ENCODE measurements at places on chromosomes 12 and 14.

DNA sequence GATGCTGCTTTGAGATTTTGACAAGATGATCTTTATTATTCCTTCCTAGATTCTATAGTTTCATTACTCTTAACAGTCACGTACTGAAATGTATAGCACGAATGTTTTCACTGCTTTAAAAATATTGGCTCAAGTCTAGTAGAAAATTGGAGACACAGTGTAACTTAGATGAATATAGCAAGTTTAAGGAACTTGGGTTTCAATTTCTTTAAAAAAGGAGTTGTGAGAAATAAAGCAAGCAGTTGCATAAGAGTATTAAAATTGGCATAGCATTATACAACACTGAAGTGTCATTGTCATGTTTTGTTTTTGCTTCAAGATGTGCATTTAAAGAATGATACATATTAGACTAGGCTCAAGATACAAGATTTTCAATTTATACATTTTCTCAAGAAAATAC is 624.8 kb upstream of the NOVA1 start:
- no peak for DNase-seq

DNA sequence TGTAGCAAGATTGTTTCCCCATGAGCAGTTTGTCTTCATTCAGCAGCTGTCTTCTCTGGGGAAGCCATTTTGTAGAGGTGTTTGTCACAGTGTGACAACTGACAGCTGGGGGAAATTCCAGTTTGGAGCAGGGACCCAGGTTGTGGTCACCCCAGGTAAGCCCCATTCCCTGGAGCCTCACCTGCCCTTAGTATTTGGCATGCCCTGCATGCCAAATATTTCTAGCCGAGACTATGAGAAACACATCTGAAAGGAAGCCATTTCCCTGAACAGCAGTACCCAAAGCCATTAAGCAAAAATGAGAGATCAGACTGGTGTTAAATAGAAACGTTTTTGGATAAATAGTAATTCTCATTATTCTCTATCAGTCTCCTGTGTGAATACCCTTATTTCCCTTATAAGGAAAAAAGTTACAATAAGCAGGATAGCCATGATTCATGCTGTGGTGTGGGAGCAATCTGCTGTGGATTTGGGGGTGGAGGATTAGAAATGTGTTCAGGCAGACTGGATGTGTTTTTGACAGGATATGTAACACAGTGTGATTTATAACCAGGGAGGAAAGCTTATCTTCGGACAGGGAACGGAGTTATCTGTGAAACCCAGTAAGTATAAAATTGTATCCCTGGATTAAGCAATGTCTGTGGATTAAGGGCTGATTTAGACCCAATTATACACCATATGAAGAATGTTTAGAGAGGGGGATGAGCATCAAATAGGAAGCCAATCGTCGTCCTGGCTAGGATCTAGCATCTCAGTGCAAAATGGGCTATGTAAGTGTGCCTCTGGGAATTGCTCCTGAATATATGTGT is 68.9 kb downstream of the DAD1 start:
- no peak for DNase-seq

GRCh38 chr14:73741386-73741875 is 27.2 kb upstream of the PNMA1 start:
- DNase-seq, result peak; percentile 66

DNA sequence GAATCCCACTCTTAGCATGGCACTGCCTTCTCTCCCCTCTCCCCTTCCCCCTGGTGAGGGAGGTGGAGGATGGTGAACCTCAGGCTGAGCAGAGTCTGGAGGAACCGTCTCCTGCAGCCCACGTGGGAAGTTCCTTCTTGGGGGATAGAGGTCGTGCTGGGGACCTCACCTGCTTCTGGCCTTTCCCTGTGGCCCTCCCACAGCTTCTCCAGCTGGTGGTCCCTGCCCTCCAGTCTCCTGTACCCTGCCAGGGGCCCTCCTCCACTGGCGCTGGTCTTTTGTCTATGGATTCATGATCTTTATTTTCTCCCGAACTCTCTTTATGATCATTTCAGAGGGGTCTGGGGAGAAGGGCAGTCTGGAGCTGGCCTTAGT is 9.0 kb upstream of the MTA1 start:
- no peak for DNase-seq

DNA sequence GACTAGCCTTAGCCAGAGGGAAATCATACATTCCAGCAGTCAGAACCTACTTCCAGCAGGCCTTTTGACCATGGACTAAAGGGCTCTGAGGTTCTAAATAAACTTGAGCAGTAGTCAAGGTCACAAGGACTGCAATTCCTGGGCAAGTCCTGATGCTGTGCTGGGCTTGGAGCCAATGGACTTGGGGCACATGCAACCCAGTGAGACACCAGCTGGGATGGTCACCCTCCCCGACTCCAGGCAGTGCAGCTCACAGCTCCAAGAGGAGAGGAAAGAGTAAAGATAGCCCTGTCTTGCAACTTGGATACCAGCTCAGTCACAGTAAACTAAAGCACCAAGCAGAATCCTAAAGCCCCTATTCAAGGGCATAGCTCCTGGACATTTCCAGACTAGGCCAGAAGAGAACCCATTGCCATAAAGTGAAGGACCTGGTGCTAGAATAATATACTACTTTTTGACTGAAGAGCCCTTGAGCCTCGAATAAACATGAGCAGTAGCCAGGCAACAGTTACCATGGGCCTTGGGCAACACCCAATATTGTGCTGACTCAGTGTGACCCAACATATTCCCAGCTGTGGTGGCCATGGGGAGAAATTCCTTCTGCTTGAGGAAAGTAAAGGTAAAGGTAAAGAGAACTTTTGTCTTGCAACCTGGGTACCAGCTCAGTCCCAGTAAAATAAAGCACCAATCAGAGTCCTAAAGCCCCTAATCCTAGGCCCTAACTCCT is 226.2 kb upstream of the CLEC14A start:
- no peak for DNase-seq

GRCh38 chr14:44712024-44712815 is 205.1 kb upstream of the FSCB start:
- DNase-seq, result no peak

DNA sequence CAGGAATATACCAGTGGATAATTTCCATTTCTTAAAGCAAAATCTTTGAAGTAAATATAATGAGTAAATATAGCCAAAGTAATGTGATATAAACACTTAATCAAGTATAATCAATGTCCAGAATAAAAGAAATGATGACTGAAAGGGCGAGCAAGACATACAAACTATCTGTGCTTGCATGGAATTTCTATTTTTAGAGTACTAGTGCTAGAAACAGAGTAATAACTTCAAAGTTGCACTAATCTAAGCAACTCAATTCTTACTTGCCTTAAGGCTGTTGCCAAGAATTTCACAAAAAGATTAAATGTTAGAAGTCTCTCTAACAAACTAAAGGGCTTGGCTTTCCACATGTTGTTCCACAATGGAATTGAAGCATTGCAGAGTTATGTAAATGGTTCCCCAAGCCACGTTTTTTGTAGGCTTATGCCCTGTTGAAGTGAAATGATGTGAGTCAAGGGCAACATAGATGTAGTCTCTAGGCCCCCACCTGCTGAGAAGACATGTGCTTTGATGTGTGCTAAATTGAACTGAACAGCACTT is 175.0 kb upstream of the LMNTD1 start:
- no peak for DNase-seq

DNA sequence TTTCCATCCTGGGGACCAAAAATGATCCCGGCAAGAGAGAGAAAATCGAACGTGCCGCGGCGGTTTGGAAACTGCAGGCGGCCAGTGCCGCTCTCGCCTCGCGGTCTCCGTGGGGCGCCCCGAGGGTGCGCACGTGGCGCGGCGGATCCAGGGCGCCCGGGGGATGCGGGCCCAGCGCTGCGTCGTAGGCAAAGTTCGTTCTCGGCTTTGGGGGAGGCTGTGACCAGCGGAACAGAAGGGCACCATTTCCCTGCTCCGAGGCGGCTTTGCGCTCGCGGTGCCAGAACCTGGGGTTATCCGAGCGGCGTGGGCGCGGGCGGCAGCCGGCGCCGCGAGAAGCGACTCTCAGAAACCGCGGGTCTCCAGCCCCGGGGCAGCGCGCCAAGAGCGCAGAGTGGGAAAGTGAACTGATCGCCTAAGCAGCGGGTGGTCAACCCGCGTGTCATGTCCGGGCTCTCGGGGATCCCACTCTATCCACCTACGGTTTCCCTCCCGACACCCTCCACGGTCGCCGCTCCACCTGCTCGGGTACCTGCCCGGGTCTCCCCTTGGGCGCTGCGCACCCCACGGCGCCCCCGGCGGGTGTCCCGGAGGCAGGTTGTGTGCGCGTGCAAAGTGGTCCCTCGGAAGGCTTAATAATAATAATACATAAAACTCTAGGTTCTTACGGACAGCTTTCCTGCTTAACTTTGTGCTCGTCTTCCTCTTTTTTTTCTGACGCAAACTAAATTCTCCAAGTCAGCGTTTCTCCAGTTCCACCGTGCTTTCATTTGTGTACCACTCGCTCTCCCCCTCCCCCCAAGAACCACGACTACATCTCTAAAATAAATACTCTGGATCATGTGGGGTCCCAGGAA is 1.2 kb downstream of the ESRRB start:
- DNase-seq, result no peak

GRCh38 chr12:54420766-54421144 is 1.7 kb upstream of the ITGA5 start:
- DNase-seq, result no peak

DNA sequence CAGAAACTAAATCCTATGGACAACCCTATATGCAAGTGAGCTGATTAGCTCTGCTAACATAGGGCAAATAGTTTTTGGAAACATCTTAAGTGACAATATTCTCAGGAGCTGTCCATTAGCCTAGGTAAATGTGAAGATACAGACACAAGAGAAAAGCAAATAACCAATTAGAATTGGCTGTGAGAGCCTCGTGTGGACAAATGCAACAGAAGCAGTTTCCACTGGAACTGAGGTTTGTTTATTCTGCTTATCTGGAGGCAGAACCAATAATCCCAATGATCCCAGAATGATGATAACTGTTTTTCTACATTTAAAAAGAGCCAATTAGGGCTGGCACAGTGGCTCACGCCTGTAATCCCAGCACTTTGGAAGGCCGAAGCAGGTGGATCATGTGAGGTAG is 43.2 kb upstream of the YAF2 start:
- no peak for DNase-seq
